ENCODE measurements at places on chromosomes 1 and 21.

DNA sequence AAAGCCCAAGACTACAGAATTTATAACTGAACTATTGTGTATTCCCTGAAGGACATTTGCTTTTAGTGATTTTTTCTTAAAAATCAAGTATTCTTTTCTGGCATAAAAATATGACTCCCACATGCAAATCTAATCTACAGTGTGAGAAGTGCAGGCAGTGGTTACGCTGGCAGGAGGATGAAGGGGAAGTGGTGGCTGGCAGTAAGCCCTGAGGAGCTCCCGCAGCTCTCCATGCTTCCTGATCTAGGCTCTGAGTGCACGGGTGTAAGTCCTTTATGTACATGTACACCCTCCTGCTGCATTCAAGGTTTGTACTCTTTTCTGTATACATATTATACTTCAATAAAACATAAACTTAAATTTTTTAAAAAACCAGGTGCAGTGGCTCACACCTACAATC lies 67.5 kb upstream of the PRDX6 start:
- no peak for DNase-seq

DNA sequence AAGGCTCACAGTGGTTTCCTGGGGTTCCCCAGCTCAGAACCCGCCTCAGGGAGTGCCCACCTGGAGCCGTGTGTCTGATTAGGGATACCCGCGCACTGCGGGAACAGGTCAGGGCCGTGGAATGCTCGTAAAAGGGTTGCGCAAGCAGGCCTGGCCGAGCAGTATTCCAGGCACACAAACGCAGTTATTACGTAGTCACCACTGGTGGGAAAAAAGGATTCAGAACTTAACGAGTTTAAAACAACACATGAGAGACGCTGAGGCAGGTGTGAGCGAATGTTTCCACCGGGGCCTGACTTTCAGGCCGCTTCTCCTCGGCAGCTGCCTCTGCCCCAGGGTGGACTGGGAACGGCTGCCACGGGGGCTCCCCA lies 18.2 kb downstream of the PLCH2 start:
- no peak for DNase-seq

GRCh38 chr1:225388372-225388771 lies 39.5 kb downstream of the LBR start:
- DNase-seq: no peak

- no peak for DNase-seq
These were observed 25.0 kb downstream of the PTGFRN start for GRCh38 chr1:116934586-116935207.

- no peak for DNase-seq
These were observed 86.2 kb downstream of the TTC3 start for GRCh38 chr21:37159053-37159776.

- no peak for DNase-seq
These were observed 50.9 kb downstream of the ACTL8 start for GRCh38 chr1:17805869-17806684.

DNA sequence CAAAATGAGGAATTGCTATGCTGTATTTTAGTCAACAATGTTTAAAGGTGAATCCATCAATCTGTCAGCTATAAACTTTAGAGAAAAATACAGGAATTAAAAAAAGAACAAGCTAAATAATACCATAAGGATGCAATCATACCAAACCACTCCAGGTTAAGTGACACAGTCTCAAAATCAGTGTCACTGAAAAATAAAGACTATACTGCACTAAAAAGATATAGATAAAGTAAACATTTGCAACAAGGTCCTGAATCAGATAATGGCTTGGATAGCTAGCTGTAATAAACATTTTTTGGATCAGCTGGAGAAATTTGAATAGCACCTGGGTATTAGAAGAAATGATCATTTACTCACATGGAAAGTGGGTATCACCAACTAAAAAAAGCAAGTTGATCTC lies 7.8 kb downstream of the GPBP1L1 start:
- no peak for DNase-seq

GRCh38 chr1:177645491-177646190 lies 324.2 kb downstream of the SEC16B start:
- DNase-seq: no peak
